ENCODE measurements at places on chromosomes 6 and 20.
A peak's percentile ranks its signal among the peaks of the same experiment; 100 is the strongest.

GRCh38 chr6:136989571-136990241 lies 55.1 kb downstream of the IL20RA start:
- DNase-seq, result no peak

GRCh38 chr6:5250911-5251310 lies 9.8 kb downstream of the LYRM4 start:
- no peak for DNase-seq

DNA sequence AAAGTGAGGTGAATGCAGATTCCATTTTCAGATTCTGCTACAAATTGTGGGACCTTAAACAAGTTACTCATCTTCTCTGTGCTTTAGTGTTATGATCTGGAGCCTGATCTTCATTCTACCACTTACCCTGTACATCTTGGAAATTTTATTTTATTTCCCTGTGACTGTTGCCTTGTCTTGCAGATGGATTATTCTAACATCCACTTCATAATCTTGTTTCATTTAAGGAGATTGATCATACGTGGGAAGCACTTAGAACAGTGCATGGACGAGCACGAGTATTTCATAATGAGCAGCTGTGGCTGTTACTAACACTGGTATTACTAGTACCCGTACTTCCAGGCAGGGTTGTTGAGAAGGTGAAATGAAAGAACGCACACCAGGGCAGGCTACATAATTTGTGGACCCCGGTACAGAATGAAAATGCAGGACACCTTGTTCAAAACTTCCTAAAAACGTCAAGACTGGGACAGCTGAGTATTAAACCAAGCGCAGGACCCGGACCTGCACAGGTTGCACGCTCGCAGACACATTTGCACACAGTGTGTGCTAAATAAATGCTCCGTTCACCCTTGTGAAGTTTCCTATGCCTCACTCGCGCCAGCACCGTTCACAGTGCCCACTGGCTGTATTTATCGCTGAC lies 535 bp upstream of the CCDC170 start:
- DNase-seq, result no peak

DNA sequence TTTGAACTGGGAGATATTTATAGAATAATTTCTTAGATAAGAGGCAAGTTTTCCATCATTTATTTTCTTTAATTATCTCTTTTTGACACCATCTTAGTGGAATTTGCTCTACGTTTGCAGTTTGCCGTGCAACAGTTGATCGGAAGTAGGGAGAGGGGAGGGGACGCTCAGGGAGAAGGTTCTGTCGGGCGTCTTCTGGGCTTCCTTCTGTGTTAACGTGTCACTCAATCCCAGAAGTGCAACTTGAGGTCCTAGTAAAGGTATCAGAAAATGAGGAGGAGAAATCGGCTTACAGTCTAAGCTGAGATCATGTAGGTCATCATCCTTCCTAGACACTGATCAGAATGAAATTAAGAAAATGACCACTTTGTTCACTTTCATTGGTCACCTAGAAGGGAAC lies 149.0 kb upstream of the SNX9 start:
- DNase-seq, result no peak

DNA sequence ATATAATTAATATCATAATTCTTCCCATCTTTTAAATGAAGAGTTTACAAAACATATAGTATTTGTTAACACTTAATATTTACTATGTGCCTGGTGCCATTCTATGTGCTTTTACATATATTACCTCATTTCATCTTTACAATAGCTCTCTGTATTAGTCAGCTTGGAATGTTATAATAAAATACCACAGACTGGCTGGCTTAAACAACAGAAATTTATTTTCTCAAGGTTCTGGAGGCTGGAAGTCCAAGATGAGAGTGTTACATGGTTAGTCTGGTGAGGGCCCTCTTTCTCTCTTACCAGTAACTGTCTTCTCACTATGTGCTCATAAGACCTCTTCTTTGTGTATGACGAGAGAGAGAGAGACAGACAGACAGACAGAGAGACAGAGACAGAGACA lies 110.2 kb downstream of the NKAIN2 start:
- no peak for DNase-seq

GRCh38 chr6:43628393-43629103 lies 516 bp downstream of the GTPBP2 start:
- DNase-seq, result no peak

DNA sequence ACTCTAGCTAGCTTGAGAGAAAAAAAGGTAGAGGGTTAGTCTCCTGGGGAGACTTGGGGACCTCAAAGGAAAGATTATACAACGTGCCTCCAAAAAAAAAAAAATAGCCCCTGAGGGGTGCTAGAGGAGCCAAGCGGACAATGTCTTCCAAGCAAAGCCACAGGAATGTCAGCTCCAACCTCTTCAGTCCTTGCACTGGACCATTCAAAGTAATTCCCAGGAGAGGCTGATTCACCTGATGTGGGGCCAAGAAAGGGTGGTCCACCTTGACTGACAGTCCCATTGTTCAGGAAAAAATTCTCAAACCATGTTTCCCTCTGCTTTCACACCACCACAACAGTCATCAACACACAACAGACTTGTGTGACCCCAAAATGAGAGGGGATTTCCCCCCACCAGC lies 30.7 kb downstream of the ASIP start:
- no peak for DNase-seq

DNA sequence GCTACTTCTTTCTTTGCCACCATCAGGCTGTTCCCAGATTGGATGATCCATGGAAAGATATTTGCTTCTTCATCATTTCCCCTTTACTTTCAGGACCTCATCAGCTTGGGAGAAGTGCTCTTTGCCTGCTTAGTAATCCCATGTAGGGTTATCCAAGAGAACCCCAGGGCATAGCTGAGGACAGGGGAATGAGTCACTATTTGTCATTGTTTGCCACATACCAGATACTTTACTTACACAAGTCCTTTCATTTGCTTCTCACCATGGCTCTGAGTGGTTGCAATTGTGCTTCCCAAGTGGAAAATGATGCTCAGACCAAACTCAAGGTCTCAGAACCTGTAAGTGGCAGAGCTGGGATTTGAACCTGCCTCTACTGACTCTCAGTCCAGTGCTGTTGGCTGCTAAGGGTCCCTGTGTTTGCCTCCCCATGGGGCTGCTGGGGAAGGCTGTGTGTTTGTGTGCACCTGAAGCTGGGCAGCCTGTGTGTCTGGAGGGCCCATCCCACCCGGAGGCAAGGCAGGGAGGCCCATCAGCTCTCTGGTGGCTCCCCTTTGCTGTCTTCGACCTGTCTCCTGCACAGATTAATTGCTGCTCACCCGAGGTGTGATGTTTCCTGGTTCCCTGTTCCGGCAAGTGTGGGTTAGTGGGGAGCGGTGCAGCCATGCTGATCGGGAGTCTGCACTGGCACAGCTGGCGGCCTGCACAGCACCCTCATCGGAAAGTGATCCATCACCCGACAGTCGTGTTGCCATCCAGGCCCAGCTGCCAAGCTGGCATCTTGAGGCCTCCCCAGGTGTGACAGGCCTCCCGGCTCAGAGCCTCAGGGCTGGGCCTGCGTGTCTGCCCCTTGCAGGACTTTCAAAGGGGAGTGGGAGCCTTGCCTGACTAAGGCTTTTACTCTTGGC lies 228.8 kb downstream of the DHX35 start:
- DNase-seq, result peak; percentile 81

GRCh38 chr20:16350465-16350864 lies 222.8 kb downstream of the KIF16B start:
- DNase-seq, result no peak

DNA sequence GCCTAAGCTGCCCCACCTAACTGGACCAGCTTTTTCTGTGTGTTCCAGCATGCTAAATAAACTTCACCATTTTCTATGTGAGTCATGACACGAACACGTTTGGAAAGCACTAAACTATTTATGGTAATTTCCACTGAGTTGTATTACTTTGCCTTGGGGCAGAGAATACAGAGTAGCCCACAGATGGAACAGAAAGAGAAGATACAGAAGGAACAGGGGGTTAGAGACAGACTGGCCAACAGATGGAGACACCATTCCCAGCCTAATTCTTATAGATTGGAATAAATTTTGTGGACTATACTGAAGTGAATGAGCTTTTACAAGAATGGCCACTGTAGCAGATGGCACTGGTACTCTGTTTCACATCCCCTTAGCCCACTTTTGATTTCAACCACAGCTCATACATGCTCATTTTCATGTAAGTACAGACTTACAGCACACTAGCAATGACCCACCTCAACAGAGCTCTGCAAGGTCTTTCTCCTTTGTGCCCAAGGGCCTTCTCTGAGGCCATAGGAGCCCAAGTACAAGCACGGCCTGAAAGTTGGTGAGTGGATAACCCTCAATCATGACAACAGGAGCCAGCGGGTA lies 13.1 kb upstream of the NT5DC1 start:
- DNase-seq, result no peak

- no peak for DNase-seq
These were observed 620.3 kb upstream of the CDH4 start for GRCh38 chr20:60631585-60632287.

- DNase-seq, result no peak
These were observed 476.8 kb upstream of the SOX4 start for GRCh38 chr6:21116736-21117135.

GRCh38 chr6:126761854-126762253 lies 356.6 kb upstream of the RSPO3 start:
- DNase-seq, result no peak

GRCh38 chr6:149314325-149314905 lies 3.1 kb upstream of the TAB2 start:
- no peak for DNase-seq

- no peak for DNase-seq
These were observed 65.2 kb downstream of the HFE start for GRCh38 chr6:26152226-26153101.

DNA sequence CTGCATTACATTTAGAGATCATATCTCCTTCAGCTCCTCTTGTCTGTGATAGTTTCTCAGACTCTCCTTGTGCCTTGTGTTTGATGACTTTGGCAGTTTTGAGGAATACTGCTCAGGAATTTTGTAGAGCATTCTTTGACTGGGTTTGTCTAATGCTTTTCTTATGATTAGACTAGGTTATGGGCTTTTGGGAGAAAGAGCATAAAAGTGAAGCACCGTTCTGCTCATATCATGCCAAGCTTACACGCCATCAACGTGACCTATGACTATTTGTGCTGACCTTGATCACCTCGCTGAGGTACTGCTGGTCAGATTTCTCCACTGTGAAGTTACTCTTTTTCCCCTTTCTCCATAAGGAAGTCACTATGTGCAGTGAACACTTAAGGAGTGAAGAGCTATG lies 256.0 kb downstream of the LY86 start:
- no peak for DNase-seq

DNA sequence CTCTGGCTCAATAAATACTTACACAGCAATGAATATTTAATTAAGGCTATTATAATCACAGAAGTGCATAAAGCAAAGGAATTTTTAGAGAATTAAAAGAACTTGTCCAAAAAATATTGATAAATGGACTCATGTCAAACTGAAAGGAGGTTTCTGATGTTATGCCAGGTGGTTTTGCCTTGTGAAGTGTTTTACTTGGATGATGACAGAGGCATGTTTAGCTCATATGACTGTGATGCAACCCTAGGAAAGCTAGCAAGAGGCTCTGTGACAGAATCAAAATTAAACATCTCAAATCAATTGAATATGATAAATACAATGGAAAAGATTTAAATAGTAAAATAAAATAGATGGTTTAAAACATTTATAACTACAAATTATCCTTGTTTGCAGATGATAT lies 137.3 kb downstream of the TMEM200A start:
- no peak for DNase-seq
